ENCODE measurements at places on chromosomes 6 and 20.

- DNase-seq, result no peak
Observed at GRCh38 chr6:33693186-33694105, 18.1 kb downstream of the UQCC2 start.

- no peak for DNase-seq
Observed at GRCh38 chr6:122511193-122511924, 39.8 kb upstream of the SERINC1 start.

GRCh38 chr6:168102315-168102985 is 23.4 kb upstream of the FRMD1 start:
- DNase-seq, result no peak

DNA sequence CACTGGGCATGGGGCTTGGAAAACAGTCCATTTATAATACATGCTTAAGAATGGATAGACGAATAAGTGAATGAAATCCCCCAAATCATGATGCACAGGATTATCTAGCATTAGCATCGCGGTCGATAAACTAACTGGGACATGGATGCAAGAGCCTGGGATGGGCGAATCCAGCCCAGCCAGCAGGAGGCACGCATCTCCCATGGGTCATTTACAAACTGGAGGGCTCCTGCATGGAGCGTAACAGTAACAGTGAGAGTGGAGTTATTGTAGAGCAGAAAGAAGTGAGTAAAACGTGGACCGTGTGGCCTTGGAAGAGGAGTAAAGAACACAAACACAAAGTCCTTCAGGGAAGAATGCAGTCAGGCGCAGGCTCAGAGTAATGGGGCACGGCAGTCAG is 136.5 kb downstream of the AGPAT4 start:
- DNase-seq, result no peak

DNA sequence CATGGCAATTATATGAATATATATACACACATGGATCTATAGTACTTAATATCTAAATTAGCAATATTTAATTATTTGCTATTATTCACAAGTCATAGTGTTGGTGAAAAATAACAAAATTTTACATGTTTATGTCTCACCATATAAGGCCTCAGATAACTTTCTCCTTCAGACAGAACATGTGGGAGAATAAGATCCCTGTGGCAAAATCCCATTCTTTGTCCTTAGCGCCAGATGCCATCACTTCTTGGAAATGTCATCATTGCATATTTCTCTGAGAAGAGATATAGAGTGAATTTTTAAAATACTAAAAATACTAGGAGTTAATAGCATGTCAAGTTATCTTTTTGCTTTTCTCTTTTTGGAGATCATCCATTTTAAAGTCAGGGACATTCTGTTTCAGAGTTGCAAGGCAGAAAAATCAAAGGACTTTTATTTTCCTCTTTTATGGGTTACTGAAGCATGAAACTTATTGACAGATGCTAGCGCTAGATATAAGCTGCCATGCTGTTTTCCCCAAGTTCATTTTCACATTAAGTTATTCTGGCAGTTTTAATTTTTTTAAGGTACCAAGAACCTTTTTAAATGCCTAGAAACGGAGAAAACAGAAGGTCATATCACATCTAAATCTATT is 30.4 kb upstream of the STXBP5 start:
- DNase-seq, result no peak

- no peak for DNase-seq
Observed at GRCh38 chr20:9886227-9886626, 47.4 kb upstream of the PAK5 start.
